Activated naive CD8-positive, alpha-beta T cell treated with anti-CD3 and anti-CD28 coated beads, Interleukin-2, amount 10 ng/mL, durations not matched to agents 7 days and 5 days (primary cell): ENCODE measurements at places on chromosomes 7 and 10. TPM values are rescaled to one million over a fixed set of nuclear protein-coding genes. Genes with fewer than 3 reads are reported as not detected.
A peak's percentile ranks its signal among the peaks of the same experiment; 100 is the strongest.

Gene SLC16A9
- total RNA-seq, result 0.09 TPM

GRCh38 chr10:124746992-124747391 lies 2.8 kb upstream of the FAM53B start:
- no peak overlapping the region for H3K4me3 ChIP-seq
- peaks cover 7% of the 10 kb centered on the region for H3K27me3 ChIP-seq
- peaks cover 21% of the 10 kb centered on the region for H3K4me1 ChIP-seq

Gene HGF
- total RNA-seq, result not detected

Gene OPN1SW
- total RNA-seq, result not detected

Gene RBP4
- total RNA-seq, result not detected

GRCh38 chr7:45500257-45500656 lies 73.9 kb upstream of the ADCY1 start:
- no peak overlapping the region for H3K4me3 ChIP-seq
- H3K36me3 ChIP-seq, result no peaks in the 10 kb centered on the region
- no peak for DNase-seq

DNA sequence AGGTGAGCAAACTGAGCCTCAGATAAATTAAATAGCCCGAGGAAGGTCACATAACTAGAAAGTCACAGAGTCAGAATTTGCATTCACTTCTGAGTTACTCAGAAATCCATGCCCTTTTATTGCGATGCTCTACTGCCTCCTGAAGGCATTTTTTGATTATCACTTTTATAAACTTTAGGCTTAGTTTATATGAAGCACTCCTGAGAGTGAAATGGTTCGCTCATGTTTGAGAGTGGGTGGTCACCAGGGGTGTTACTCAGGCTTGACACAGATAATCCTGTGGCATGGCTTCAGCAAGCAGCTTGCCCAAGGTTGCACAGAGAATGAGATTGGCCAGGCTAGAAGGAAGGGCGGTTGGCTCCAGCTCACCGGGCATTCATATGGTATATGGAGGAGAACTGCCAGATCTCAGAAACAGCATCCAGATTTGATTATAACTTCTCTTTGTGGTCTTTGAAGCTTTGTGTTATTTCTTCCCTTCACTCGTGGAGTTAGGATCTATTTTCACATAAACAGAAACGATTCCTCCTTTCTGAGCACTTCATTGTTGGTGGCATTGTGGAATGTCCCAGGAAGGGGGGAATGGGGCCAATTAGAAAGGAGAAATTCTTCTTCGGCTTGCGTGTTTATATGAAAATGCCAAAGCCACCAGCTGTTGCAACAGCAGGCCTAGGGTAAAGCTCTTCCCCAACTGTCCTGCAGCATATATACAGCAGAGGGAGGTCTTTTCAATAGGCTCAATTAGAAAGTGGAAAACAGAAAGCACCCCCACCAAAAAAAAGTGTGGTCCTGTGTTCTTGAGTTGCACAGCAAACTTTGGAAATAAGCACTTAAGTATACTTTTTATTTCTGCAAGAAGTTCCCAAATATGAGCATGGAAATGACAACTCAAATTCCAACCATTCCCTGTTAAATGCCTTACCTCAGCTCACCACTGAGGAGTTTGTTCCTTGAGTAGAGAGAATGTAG lies 628.8 kb downstream of the SUGCT start:
- H3K4me3 ChIP-seq, result no peak overlapping the region
- H3K27me3 ChIP-seq, result peaks cover 3% of the 10 kb centered on the region
- peaks cover 7% of the 10 kb centered on the region for H3K4me1 ChIP-seq
- no peaks in the 10 kb centered on the region for H3K36me3 ChIP-seq
- H3K27ac ChIP-seq, result no peak overlapping the region
- no peak for DNase-seq

DNA sequence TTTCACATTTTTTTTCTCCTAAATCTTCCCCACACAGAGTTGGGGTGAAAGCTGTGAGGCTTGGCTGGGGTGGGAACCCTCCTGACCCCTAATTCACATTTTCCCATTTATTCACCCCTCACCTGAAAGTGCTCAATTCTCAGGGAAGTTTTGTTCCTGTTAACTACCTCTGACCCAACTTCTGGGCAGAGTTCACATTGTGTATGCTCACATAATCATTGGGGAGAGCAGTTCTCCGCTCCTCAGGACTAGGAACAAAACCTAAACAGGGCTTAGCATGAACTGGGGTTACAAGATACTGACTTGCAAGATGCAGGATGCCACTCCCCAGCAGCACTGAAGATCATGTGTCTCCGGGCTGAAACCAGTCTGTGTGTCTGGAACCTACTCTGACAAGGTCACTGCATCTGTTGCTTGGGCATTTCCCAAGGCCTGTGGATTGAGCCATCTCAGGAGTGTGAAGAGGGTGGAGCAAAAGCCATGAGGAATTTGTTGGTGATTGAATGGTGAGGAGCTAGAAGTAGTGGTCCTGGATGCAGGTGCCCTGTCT lies 258.1 kb upstream of the IGFBP3 start:
- DNase-seq, result no peak
- H3K27me3 ChIP-seq, result no peaks in the 10 kb centered on the region
- H3K36me3 ChIP-seq, result no peaks in the 10 kb centered on the region
- no peak overlapping the region for H3K27ac ChIP-seq
- no peak overlapping the region for H3K4me3 ChIP-seq
- no peaks in the 10 kb centered on the region for H3K4me1 ChIP-seq

GRCh38 chr10:70145166-70145665 lies 1.3 kb downstream of the TYSND1 start:
- no peaks in the 10 kb centered on the region for H3K27me3 ChIP-seq
- H3K4me3 ChIP-seq, result peak overlapping the region; percentile 89
- peaks cover 22% of the 10 kb centered on the region for H3K4me1 ChIP-seq
- peak overlapping the region; percentile 78 for H3K27ac ChIP-seq
- peaks cover 4% of the 10 kb centered on the region for H3K36me3 ChIP-seq

GRCh38 chr7:23072048-23072447 lies 33.5 kb upstream of the KLHL7 start:
- no peak for DNase-seq
- no peak overlapping the region for H3K27ac ChIP-seq
- H3K4me1 ChIP-seq, result no peaks in the 10 kb centered on the region
- H3K4me3 ChIP-seq, result no peak overlapping the region

- H3K27me3 ChIP-seq, result no peaks in the 10 kb centered on the region
- no peaks in the 10 kb centered on the region for H3K36me3 ChIP-seq
- DNase-seq, result no peak
- H3K4me3 ChIP-seq, result no peak overlapping the region
Measured at GRCh38 chr10:79106256-79107050, 37.7 kb downstream of the ZMIZ1 start.

DNA sequence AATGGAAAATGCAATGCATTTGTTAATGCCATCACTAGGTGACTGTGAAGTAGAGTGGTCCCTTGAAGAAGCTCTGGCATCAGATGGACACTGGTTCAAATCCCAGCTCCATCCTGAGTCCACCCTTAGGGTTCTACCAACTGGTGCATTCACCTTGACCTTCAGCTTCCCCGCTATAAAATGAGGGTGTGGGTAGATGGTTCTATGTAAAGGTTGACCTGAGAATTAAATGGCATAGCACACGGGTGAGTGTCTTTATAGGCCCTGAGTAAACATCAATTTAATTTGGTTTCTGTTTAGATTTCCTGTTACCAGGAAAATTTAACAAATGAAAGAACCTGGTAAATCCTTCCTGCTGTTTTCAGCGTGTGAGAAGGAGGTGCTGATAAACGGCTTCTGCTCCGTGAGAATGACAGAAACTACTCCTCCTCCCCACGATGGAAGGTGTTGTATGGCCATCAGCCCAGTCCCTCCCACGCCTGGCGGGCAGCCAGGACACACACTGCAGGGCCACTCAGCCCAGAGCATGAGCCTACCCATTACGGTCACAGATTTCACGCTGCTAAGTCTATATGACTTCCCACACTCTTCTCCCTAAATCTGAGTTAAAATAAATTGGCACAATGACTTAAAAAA lies 210.1 kb downstream of the TNS3 start:
- no peak overlapping the region for H3K4me3 ChIP-seq
- H3K4me1 ChIP-seq, result no peaks in the 10 kb centered on the region
- H3K27me3 ChIP-seq, result no peaks in the 10 kb centered on the region
- H3K36me3 ChIP-seq, result no peaks in the 10 kb centered on the region

DNA sequence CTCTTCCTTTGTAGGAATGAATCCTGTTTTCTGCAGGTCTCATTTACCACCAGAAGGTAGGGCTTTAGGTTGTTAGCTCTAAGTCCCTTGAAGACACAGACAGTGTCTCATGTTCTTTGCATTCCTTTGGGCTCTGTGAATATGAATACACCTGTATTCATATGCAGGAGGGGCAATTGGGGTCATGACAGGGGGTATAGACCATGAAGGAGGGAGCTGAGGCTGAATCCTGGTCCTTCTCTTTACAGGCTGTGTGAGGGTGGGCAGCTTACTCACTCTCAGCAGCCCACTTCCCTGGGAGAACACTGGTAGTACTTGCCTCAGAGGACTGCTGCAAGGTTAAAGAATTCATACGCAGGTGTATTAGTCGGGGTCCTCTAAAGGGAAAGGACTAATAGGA lies 267.2 kb upstream of the MGMT start:
- DNase-seq, result no peak
- H3K27ac ChIP-seq, result no peak overlapping the region
- H3K36me3 ChIP-seq, result no peaks in the 10 kb centered on the region
- H3K4me1 ChIP-seq, result peaks cover 6% of the 10 kb centered on the region
- H3K4me3 ChIP-seq, result no peak overlapping the region

DNA sequence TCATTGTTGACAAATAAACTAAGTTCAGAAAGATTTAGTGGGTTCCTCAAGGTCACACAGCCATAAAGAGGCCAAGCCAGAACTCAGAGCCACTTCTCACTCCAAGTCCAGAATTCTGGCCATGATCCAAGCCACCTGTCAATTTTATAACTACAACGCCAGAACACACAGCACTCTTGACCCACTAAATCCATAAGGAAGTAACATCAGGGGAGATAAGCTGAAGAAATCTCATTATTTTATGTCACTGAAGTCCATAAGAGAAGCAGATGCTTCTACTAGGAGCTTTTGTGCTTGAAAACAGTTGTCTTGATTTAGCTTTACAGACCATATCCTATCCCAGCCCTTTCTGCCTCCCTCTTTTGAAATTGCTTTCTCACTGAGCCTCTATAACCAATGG lies 15.9 kb downstream of the ADAM12 start:
- H3K27me3 ChIP-seq, result no peaks in the 10 kb centered on the region
- DNase-seq, result no peak
- H3K27ac ChIP-seq, result no peak overlapping the region
- H3K4me3 ChIP-seq, result no peak overlapping the region
- no peaks in the 10 kb centered on the region for H3K4me1 ChIP-seq
- H3K36me3 ChIP-seq, result no peaks in the 10 kb centered on the region

GRCh38 chr7:56078196-56078595 lies 14.1 kb downstream of the SUMF2 start:
- H3K4me1 ChIP-seq, result peaks cover 5% of the 10 kb centered on the region
- H3K27me3 ChIP-seq, result no peaks in the 10 kb centered on the region
- H3K4me3 ChIP-seq, result no peak overlapping the region
- peak; percentile 16 for DNase-seq
- peaks cover 4% of the 10 kb centered on the region for H3K36me3 ChIP-seq
- H3K27ac ChIP-seq, result no peak overlapping the region

GRCh38 chr10:11236234-11236633 lies 218.6 kb downstream of the CELF2 start:
- H3K36me3 ChIP-seq, result peaks cover 55% of the 10 kb centered on the region
- H3K4me1 ChIP-seq, result peaks cover 71% of the 10 kb centered on the region
- no peak for DNase-seq
- no peaks in the 10 kb centered on the region for H3K27me3 ChIP-seq
- H3K4me3 ChIP-seq, result peak overlapping the region; percentile 56
- H3K27ac ChIP-seq, result peak overlapping the region; percentile 84

Gene TAS2R41
- total RNA-seq, result not detected

- H3K27me3 ChIP-seq, result no peaks in the 10 kb centered on the region
- H3K4me3 ChIP-seq, result no peak overlapping the region
- H3K27ac ChIP-seq, result no peak overlapping the region
- no peak for DNase-seq
Measured at GRCh38 chr7:37007691-37008090, 283.4 kb upstream of the AOAH start.

DNA sequence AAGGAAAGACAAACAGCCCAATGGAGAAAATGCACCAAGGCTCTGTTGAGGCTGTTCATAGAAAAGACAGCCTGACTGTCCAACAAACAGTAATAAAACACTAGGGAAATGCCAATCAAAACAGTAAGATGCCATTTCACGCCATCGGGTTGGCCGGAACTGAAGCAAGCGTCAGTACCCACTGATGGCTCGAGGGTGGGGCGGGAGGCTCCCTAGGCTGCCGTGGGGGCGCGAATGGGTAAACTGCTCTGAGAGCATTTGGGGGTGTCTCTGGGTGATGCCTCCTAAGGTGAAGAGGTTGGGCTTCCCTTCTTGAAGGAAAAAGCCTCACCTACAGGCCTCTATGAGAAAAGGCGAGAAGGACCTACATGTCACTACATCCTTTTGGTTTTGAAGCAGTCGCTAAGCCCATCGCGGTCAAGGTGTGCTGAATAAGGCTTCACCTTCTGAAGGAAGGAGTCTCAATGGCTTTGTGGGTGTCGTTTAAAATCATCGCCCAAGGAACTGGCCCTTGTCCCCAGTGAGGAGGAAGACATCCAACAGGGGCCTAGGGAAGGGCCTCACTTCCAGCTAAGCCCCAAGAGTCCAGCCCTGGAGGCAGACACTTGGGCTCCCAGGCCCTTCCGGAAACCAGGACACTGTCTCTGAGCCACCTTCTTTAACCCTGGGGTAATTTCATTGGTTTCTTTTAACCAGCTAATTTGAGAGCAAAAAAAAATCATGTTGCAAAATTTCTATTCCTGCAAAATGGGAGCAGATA lies 98.5 kb upstream of the PPP2R2D start:
- no peak for DNase-seq
- H3K4me1 ChIP-seq, result no peaks in the 10 kb centered on the region
- H3K27me3 ChIP-seq, result peaks cover 2% of the 10 kb centered on the region
- H3K27ac ChIP-seq, result no peak overlapping the region

- no peaks in the 10 kb centered on the region for H3K36me3 ChIP-seq
- no peak overlapping the region for H3K4me3 ChIP-seq
- peaks cover 3% of the 10 kb centered on the region for H3K4me1 ChIP-seq
- no peak overlapping the region for H3K27ac ChIP-seq
Measured at GRCh38 chr10:131870831-131871672, 29.8 kb upstream of the PPP2R2D start.

DNA sequence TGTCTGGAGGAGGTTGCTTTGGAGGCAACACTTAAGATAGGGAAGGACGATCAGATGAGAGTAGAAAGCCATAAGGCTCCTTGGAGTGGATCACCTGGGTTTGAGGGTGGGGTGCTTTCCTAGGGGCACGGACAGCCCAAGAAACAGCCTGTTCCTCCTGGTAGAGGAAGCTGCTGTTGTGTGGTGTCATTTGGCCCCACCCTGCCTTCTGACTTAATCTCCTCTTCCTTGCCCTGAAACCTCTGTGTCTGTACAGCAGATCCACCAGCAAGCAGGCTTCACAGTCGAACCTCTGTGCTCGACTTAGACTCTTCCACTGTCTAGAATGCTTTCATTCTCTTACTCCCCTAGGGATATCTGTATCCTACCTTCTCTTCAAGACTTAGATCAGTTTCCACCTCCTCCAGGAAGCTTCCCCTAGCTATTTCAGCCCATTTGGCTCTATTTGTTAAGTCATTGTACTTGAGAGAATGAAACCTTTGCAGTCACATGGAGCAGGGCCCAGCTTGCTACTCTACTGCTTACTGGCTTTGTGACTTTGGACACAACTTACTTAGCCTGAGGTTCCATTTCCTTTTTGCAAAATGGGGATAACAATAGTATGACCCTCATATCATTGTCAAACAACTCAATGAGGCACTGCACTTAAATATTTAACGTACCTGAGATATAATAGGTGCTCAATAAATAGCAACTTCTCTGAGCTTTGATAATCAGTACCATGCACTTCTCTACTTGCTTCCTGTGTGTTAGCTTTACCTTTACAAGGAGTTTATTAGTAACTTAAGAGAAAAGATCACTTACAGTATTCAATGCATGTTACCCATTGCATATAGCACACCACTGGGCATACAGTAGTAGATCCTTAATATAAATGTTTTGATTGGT lies 5.0 kb downstream of the MXI1 start:
- peak overlapping the region; percentile 93 for H3K4me3 ChIP-seq
- DNase-seq, result peak; percentile 52
- peak overlapping the region; percentile 91 for H3K27ac ChIP-seq
- H3K36me3 ChIP-seq, result peaks cover 3% of the 10 kb centered on the region
- peaks cover 46% of the 10 kb centered on the region for H3K4me1 ChIP-seq
